ENCODE measurements at places on chromosomes 12 and 14. TPM values are rescaled to one million over a fixed set of nuclear protein-coding genes. Genes with fewer than 3 reads are reported as not detected.

TTC6 gene
- not detected for polyA plus RNA-seq

ESPL1 gene
- 3.3 TPM for polyA plus RNA-seq

FOXA1 gene
- polyA plus RNA-seq, result 0.10 TPM

GRCh38 chr12:124525455-124525854 is 42.0 kb downstream of the NCOR2 start:
- DNase-seq, result peak; percentile 45

- DNase-seq, result no peak
Measured at GRCh38 chr14:95046711-95047681, 110.3 kb downstream of the DICER1 start.

GRCh38 chr14:85764822-85765221 is 234.9 kb downstream of the FLRT2 start:
- DNase-seq, result no peak

DNA sequence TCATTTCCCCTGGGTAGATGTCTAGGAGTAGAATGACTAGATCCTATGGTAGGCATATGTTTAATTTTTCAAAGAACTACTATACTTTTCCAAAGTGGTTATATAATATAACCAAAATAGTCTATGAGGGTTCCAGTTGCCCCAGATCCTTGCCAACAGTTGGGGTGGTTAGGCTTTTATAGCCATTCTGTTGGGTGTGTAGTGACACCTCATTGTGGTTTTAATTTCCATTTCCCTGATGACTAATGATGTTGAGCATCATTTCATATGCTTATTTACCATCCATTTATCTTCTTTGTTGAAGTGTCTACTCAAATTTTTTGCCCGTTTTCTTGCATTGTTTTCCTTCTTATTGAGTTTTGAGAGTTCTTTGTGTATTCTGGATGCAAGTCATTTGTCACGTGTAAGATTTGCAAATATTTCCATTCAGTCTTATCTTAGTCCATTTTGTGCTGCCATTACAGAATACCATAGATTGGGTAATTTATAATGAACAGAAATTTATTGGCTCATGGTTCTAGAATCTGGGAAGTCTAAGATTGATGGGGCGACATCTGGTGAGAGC is 4.7 kb downstream of the SYNE2 start:
- DNase-seq, result no peak

DNA sequence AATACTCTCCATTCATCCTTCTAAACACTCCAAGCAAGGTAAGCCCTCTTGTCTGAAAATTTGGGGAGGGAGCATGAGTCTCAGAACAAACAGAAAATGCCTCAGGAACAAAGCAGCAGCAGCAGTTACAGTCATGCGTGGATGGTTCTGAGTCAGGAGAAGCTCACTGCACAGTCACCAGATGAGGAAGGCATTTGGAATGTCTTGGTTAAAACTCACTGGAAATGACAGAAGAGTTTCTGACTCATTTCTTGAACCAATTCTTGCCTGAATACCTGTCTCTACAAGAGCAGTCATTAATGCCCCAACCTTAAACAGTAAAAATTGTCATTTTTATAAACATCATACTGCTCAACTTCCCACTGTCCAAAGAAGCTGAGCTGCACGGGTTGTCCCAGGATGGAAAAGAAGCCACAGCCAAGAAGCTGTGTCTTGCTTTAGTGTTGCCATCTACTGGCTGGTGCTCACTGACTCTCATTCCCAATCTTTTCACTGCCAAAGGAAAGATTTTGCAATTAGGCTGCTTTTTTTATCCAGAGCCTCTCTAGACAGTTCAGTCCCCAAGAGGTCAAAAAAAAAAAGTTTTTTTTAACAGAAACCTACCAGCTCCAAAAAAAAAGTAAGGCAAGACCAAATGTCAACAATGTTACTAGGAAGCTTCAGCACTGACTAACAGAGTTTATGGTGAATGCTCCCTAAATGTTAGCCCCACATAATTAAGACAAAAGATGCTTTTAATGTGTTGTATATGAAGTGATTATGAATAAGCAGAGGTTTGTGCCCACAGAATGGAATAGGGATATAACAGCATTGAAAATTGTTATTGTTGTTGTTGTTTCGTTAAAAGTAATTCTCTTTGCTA is 40.4 kb downstream of the KICS2 start:
- DNase-seq, result peak; percentile 98

DNA sequence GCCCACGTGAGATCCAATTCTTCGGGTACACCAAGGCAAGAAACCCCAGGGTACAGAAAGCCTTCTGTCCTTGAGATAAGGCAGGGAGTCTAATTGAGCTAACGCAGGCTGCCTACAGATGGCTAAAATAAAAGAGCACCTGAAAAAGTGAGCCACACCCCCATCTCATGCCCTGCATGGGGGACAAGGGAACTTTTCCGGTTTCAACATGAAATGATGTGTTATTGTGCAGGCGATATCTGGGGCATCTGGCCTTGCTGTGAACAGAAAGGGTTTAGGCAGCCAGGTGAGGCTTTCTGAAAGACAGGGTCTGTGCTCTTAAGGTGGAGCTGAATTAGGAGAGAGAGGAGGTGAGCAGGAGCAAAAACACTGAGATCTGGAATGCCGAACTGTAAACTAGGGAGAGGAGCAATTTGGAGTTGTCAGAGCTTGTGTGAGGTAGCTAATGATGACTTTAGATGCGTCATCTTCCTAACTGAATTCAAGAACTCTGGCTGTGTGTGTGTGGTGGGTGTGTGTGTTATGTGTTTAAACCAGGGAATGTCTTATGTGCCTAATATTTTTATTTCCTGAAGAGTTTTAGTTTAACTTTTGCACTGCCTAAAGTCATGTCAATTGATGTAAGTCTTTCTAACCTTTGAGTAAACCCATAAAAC is 20.1 kb upstream of the LDHB start:
- DNase-seq, result no peak

GRCh38 chr14:76647697-76648298 is 113.5 kb upstream of the VASH1 start:
- DNase-seq, result peak; percentile 81

- no peak for DNase-seq
Measured at GRCh38 chr14:54700717-54701116, 133.8 kb downstream of the SAMD4A start.

GRCh38 chr12:109157986-109158385 is 41.6 kb downstream of the ACACB start:
- DNase-seq, result no peak

GRCh38 chr12:98466640-98467400 is 48.6 kb upstream of the TMPO start:
- DNase-seq, result no peak

DNA sequence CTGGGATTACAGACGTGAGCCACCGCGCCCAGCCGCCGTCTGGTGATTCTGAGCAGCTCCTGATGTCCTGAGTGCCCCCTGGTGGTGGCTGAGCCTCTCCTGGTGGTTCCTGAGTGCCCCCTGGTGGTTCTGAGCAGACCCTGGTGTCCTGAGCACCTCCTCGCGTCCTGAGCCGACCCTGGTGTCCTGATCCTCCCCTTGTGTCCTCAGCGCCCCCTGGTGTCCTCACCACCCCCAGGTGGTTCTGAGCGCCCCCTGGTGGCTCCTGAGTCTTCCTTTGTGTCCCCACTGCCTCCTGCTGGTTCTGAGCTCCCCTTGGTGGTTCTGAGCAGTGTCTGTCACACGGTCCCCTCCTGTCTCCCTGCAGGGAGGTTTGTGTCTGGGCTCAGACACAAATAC is 1304.9 kb downstream of the TMEM121 start:
- no peak for DNase-seq

DNA sequence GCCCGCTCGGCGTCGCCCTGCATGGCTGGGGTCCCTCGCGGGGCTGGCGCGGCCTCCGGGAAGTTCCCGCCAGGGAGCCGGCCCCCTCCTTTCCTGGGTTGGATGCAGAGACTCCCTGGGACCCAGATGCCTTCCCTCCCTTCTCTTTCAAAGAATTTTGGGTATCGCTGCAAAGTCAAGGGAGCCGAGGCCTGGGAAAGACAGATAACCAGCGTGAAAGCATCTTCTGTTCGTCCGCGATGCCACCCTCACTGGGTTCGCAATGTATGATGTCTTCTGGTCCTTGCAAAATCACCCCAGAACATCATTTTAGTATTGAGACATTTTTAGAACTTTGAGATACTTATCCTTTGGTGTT is 451 bp downstream of the IRAK3 start:
- DNase-seq, result peak; percentile 53

DNA sequence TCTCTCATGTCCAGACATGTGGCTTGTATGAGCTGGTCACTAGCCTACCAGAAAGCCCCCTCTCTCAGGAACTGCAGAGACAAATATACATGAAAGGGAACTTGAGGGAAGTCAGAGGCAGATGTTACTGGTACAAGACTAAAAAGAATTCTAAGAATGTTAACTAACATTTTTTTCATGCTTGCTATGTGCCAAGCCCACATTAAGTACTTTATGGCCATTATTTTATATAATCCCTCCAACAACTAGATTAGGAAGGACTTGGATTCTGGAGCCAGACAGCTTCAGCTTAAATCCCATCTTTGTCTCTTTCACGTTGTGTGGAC is 24.6 kb downstream of the TTC9 start:
- DNase-seq, result peak; percentile 10

DNA sequence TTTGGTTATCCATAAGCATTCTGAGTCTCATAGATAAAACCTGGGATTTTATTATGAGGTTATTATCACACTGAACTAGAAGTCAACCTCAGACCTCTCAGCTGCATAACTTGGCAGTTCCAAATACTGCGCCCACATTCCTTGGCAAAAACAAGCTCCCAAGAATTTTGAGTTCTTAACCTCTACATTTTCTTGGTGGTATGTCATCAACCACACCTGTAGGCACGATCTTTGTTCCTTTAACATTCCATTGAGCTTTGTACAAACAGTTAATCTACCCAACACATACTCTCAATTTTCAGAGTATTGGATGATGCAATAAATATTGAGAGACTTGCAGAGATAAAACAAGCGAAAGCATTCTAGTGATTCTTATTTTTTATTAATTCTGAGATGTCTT is 371.8 kb upstream of the PRICKLE1 start:
- DNase-seq, result peak; percentile 55

GRCh38 chr14:102424520-102424919 is 61.8 kb downstream of the TECPR2 start:
- DNase-seq, result no peak
